ENCODE measurements at places on chromosomes 7 and 10. TPM values are rescaled to one million over a fixed set of nuclear protein-coding genes. Genes with fewer than 3 reads are reported as not detected.

- no peaks in the 10 kb centered on the region for H3K27me3 ChIP-seq
- no peaks in the 10 kb centered on the region for H3K36me3 ChIP-seq
- DNase-seq = peak; percentile 84
- H3K4me1 ChIP-seq = peaks cover 24% of the 10 kb centered on the region
- no peak overlapping the region for H3K27ac ChIP-seq
- H3K4me3 ChIP-seq = no peak overlapping the region
These were observed 11.3 kb downstream of the GPRIN2 start for GRCh38 chr10:46544989-46545791.

CFAP46 gene
- 3.1 TPM for total RNA-seq

UPK3BL2 gene
- not detected for total RNA-seq

DNA sequence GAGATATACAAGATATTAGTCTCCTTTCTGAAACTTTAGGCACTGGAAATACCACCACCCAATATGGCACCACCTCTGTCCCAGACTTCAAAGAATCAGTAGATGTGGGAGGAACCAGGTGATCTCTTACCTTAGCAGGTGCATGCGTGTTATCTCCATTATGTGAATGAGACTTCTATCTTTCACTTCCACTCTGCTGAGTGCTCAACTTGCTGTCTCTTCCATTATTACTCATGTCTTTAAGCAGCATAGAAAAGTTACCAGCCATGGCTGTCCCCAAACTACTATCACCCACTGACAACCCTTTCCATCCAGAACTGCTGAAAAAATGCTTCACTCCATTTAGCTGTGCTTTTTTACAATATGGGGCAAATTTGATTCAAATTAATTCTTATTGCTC lies 101.5 kb upstream of the PRSS1 start:
- H3K27me3 ChIP-seq = no peaks in the 10 kb centered on the region
- H3K27ac ChIP-seq = no peak overlapping the region
- H3K36me3 ChIP-seq = no peaks in the 10 kb centered on the region
- no peak for DNase-seq
- H3K4me1 ChIP-seq = no peaks in the 10 kb centered on the region

GRCh38 chr10:100446130-100446761 lies 16.6 kb upstream of the WNT8B start:
- no peak overlapping the region for H3K4me3 ChIP-seq
- H3K27me3 ChIP-seq = no peaks in the 10 kb centered on the region
- no peaks in the 10 kb centered on the region for H3K4me1 ChIP-seq
- H3K27ac ChIP-seq = no peak overlapping the region
- no peaks in the 10 kb centered on the region for H3K36me3 ChIP-seq

GRCh38 chr10:29191674-29192073 lies 97.2 kb upstream of the LYZL1 start:
- no peaks in the 10 kb centered on the region for H3K27me3 ChIP-seq
- H3K27ac ChIP-seq = no peak overlapping the region
- no peaks in the 10 kb centered on the region for H3K36me3 ChIP-seq
- no peak overlapping the region for H3K4me3 ChIP-seq
- no peak for DNase-seq
- no peaks in the 10 kb centered on the region for H3K4me1 ChIP-seq

DNA sequence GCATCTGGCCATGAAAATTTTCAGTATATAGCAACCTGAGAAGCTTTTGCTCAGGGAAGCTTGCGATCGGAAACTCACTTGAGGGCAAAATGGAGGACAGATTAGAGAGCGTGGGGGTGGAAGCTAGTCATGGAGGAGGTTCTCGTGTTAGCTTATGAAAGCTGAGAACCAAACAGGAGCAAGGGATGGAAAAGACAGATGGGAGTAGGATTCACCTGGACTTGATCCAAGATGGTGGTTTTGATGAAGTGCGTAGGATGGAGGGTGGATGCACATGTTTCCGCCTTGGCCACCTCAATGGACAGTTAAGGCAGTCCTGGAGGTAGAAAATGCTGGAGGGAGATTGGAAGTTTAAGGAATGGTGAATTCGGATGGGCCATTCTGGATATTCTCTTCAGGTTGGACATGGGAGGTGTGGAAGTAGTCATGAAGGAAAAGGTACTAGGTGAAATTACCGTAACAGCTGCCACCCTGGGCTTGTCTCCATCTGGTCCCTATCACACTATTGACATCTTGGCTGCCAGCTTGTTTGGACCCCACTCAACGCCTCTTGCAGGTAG lies 6.3 kb upstream of the C10orf95 start:
- peaks cover 5% of the 10 kb centered on the region for H3K27me3 ChIP-seq
- H3K4me3 ChIP-seq = no peak overlapping the region
- DNase-seq = no peak
- H3K27ac ChIP-seq = no peak overlapping the region
- peaks cover 8% of the 10 kb centered on the region for H3K36me3 ChIP-seq
- H3K4me1 ChIP-seq = peaks cover 50% of the 10 kb centered on the region

UCN3 gene
- not detected for total RNA-seq

VAX1 gene
- total RNA-seq = not detected

FZD1 gene
- 1.4 TPM for total RNA-seq

GRCh38 chr10:125782054-125782453 lies 6.4 kb upstream of the MMP21 start:
- DNase-seq = no peak
- H3K4me3 ChIP-seq = no peak overlapping the region
- no peaks in the 10 kb centered on the region for H3K27me3 ChIP-seq
- no peaks in the 10 kb centered on the region for H3K4me1 ChIP-seq
- H3K27ac ChIP-seq = no peak overlapping the region

GRCh38 chr7:47988496-47989386 lies 9.3 kb upstream of the HUS1 start:
- H3K4me1 ChIP-seq = peaks cover 12% of the 10 kb centered on the region
- peak; percentile 39 for DNase-seq
- no peaks in the 10 kb centered on the region for H3K36me3 ChIP-seq
- H3K27ac ChIP-seq = no peak overlapping the region

GRCh38 chr7:157412021-157412443 lies 75.2 kb downstream of the DNAJB6 start:
- no peaks in the 10 kb centered on the region for H3K27me3 ChIP-seq
- H3K27ac ChIP-seq = peak overlapping the region; percentile 68
- H3K4me1 ChIP-seq = peaks cover 20% of the 10 kb centered on the region
- no peak for DNase-seq

GRCh38 chr7:138891446-138891810 lies 89.8 kb downstream of the KIAA1549 start:
- no peak overlapping the region for H3K27ac ChIP-seq
- no peak overlapping the region for H3K4me3 ChIP-seq
- no peaks in the 10 kb centered on the region for H3K27me3 ChIP-seq
- H3K36me3 ChIP-seq = peaks cover 3% of the 10 kb centered on the region
- no peak for DNase-seq

GRCh38 chr7:51344406-51345138 lies 28.0 kb upstream of the COBL start:
- H3K36me3 ChIP-seq = no peaks in the 10 kb centered on the region
- H3K4me1 ChIP-seq = peaks cover 10% of the 10 kb centered on the region
- H3K27me3 ChIP-seq = no peaks in the 10 kb centered on the region
- H3K27ac ChIP-seq = no peak overlapping the region
- no peak for DNase-seq

ATG9B gene
- total RNA-seq = 1.2 TPM

- H3K27ac ChIP-seq = no peak overlapping the region
- DNase-seq = no peak
- no peaks in the 10 kb centered on the region for H3K27me3 ChIP-seq
- H3K4me3 ChIP-seq = no peak overlapping the region
- no peaks in the 10 kb centered on the region for H3K36me3 ChIP-seq
These were observed 63.1 kb downstream of the BMPR1A start for GRCh38 chr10:86819567-86819966.

CXCL12 gene
- 47.3 TPM for total RNA-seq

CYP3A7 gene
- total RNA-seq = not detected

DNA sequence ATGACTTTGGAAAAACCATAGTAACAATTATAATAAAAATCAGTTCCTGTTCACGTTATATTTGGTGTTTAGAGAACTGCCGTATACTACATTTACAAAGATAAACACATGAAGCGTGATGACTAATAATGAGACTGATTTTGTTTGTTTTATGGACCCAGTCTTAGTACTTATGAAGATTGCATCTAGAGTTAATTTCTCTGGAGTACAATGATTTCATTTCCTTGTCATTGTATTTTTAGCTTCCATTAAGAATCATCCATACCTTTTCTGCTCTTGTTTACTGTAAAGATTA lies 2.9 kb downstream of the RBM20 start:
- no peak for DNase-seq
- no peaks in the 10 kb centered on the region for H3K36me3 ChIP-seq
- H3K27ac ChIP-seq = no peak overlapping the region
- peaks cover 56% of the 10 kb centered on the region for H3K27me3 ChIP-seq

DNA sequence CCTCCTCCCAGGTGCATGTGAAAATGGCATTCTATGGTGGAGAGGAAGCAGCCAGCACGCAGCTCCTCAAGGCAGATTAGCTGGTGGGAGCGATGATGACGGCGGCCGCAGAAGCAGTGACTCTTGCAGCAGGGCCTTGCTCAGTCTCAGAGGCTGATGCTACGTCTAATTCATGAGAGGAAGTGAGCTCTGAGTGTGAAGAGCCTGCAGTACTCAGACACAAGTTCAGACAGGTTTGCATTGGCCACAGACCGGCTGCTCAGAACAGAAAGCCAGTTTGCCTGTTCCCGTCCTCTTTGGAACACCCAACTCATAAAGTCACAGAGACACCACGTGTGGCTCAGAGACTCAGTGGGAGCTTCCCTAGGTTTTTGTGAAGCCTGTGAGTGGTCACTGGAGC lies 136.5 kb downstream of the ADARB2 start:
- H3K4me3 ChIP-seq = no peak overlapping the region
- H3K27ac ChIP-seq = no peak overlapping the region
- 0 out of 2 replicates have a peak, but pooled peaks cover 4% of the 10 kb centered on the region for H3K36me3 ChIP-seq
- DNase-seq = no peak

DNA sequence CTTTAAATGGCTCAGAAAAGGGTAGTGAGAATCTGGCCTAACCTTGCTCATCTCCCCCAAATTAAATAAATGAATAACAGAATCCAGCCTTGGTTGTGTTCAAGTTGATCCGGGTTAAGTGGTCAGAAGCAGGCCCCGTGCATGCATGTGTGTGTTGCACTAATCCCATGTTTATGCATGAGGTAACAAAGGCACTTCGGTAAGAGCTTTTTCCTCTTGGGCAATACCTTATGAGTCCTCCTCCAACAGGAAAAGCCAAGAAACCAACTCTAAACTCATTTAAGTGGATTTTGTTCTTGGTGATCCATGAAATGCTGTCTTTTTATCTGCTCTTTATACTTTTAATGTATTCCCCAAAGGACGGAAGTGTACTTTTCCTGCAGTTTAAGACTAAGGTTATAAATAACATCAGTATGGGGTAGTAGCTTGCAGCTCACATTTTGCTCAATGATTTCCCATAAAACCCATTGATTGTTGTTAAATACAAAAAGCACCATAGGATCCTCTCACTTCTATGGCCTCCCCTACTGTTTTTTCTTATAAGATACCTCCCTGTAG lies 104.9 kb upstream of the YAE1 start:
- no peaks in the 10 kb centered on the region for H3K27me3 ChIP-seq
- DNase-seq = no peak
- H3K4me3 ChIP-seq = no peak overlapping the region
- H3K27ac ChIP-seq = no peak overlapping the region
- H3K4me1 ChIP-seq = peaks cover 15% of the 10 kb centered on the region

DNA sequence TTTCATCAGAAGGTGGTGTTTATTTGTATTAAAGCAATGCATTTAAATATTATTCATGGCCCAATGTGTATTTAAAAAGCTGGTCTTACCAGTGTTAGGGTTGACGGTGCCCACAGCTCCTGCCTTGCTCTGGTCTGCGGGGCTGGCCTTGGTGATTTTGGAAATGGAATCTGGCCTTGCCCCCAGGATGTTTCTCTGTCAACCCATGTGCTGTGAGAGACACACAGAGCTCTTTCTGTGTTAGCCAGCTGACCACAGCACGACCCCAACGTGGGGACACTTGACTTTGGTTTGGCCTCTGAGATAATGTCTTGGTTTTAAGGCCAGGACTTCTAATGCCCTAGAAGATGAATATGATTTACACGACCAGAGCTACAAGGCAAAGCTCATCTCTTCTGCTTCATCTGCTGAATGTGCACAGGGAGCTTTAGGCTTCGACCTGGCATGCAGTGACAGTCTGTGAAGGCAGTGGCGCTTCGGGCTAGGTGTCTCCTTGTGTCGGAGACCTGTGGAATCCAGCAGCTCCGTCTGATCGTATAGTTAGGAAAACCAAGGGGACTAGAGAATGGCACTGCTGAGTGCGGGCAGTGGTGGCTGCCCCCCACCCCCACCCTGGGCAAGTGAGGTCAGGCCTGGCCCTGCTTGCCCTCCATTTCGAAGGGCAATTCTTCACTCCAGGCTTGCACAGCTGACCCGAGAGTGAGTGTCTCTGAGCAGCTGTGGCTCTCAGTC lies 246.1 kb downstream of the EBF3 start:
- H3K4me3 ChIP-seq = no peak overlapping the region
- no peaks in the 10 kb centered on the region for H3K36me3 ChIP-seq
- no peaks in the 10 kb centered on the region for H3K27me3 ChIP-seq
- no peak for DNase-seq

SPDYE2 gene
- not detected for total RNA-seq

GNAT3 gene
- total RNA-seq = not detected

MTG1 gene
- 35.3 TPM for total RNA-seq

SLC26A4 gene
- total RNA-seq = not detected

- H3K4me1 ChIP-seq = peaks cover 42% of the 10 kb centered on the region
- no peak overlapping the region for H3K27ac ChIP-seq
- DNase-seq = no peak
- no peaks in the 10 kb centered on the region for H3K36me3 ChIP-seq
- no peaks in the 10 kb centered on the region for H3K27me3 ChIP-seq
- peak overlapping the region; percentile 96 for H3K4me3 ChIP-seq
These were observed 1.7 kb downstream of the TCAF1 start for GRCh38 chr7:143900230-143900766.

GRCh38 chr7:83413424-83413823 lies 235.5 kb downstream of the SEMA3E start:
- H3K4me3 ChIP-seq = no peak overlapping the region
- peak overlapping the region; percentile 63 for H3K27ac ChIP-seq
- H3K36me3 ChIP-seq = no peaks in the 10 kb centered on the region
- H3K27me3 ChIP-seq = no peaks in the 10 kb centered on the region
- DNase-seq = no peak

- H3K27ac ChIP-seq = 0 out of 2 replicates have a peak overlapping the region, but pooled peaks have one; percentile 6
- H3K36me3 ChIP-seq = no peaks in the 10 kb centered on the region
- no peak for DNase-seq
- H3K4me3 ChIP-seq = no peak overlapping the region
- H3K27me3 ChIP-seq = no peaks in the 10 kb centered on the region
These were observed 161.7 kb upstream of the BMPER start for GRCh38 chr7:33743594-33743993.

All from GM23338 (cell line).